ENCODE measurements at places on chromosomes 7 and 10.

DNA sequence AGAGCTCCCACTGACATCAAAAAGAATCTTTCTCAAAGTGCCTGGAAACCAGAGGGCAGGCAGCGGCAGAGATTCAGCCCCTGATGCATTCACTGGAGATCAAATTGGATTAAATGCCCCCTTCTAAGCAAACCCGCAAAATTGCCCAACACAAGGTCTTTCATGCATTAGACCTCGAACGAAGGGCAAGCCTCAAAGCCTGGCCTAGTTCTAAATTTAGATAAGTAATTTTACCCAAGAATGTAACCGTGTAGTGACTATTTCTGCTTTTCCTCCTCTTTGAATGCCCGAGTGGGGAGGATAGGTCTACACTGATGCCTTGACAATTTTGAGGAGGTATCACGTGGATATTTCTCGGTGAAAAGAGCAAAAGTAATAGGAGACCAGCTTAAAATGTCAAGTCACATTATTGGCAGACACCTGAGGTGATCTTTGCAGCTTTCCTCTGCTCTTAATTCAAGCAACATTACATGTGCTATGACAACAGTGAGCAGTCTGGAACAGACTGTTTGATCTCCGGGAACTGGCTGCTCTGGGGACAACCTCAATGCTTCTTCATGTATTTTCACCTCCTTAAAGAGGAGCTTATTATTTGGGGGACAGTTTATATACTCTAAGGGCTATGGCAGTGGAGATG lies 1263.5 kb upstream of the AUTS2 start:
- DNase-seq = no peak

- no peak for DNase-seq
These were observed 42.4 kb downstream of the CCNY start for GRCh38 chr10:35378541-35379210.

DNA sequence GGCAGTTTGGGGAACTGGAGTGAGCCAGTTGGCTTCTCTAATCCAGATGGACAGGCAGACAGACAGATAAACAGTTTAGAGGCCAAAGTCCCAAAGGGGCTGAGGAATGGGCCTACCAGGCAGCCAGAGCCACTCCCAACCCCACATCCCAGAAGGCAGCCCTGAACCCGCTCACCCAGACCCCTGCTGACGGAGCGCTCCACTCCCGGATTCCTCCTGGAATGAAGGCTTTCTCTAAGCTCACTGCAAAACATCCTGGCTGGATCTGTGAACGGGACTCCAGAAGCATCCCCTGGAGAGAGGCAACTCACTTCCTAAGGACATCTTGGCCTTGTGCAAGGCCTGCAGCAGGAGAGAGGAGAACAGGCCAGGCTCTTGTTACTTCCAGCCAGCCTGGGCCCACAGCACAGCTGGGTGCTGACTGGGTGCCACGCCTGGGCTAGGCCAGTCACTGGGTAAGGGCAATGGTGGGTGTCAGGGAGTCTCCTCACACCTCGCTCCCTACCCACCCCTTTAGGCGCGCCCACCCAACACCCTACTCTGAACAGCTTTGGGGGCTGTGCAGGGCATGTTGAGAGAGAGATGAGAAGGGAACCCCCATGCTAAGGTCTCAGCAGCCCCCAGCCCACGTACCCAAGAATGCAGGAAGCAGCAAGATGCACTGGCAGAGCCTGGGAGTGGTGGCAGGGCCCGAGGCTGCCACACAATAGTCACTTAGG lies 168.6 kb upstream of the ZMIZ1 start:
- peak; percentile 83 for DNase-seq

- DNase-seq = no peak
These were observed 56.8 kb downstream of the ZNF438 start for GRCh38 chr10:30974773-30975415.

DNA sequence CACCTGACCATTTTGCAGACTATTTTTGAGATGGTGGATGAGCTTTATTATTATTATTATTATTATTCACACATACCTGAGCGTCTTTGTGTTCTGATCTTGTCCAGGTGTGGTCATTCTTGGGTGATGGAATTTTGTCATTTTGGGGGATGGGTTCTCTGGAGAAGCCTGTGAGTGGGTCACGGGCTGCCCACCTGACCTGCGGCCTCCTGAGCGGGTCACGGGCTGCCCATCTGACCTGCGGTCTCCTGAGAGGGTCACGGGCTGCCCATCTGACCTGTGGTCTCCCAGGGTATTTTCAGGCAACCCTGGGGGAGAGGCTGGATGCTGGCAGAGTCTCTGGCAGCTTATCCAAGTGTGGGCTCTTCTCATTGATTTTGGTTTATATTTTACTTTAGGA lies 7.3 kb downstream of the SCART1 start:
- DNase-seq = no peak

- no peak for DNase-seq
These were observed 9.4 kb downstream of the ACSL5 start for GRCh38 chr10:112383325-112383724.

GRCh38 chr7:50140688-50141087 lies 47.6 kb upstream of the ZPBP start:
- no peak for DNase-seq

- DNase-seq = no peak
These were observed 120.0 kb downstream of the LYZL1 start for GRCh38 chr10:29408847-29409240.

GRCh38 chr7:91187061-91187460 lies 77.2 kb upstream of the FZD1 start:
- no peak for DNase-seq

GRCh38 chr10:114877301-114877644 lies 55.7 kb downstream of the FHIP2A start:
- no peak for DNase-seq

- DNase-seq = no peak
These were observed 250.1 kb upstream of the MBL2 start for GRCh38 chr10:53022611-53023088.

- DNase-seq = no peak
These were observed 69.6 kb upstream of the HDAC9 start for GRCh38 chr7:18425838-18426445.

- no peak for DNase-seq
These were observed 116.3 kb downstream of the RNLS start for GRCh38 chr10:88466786-88467185.

DNA sequence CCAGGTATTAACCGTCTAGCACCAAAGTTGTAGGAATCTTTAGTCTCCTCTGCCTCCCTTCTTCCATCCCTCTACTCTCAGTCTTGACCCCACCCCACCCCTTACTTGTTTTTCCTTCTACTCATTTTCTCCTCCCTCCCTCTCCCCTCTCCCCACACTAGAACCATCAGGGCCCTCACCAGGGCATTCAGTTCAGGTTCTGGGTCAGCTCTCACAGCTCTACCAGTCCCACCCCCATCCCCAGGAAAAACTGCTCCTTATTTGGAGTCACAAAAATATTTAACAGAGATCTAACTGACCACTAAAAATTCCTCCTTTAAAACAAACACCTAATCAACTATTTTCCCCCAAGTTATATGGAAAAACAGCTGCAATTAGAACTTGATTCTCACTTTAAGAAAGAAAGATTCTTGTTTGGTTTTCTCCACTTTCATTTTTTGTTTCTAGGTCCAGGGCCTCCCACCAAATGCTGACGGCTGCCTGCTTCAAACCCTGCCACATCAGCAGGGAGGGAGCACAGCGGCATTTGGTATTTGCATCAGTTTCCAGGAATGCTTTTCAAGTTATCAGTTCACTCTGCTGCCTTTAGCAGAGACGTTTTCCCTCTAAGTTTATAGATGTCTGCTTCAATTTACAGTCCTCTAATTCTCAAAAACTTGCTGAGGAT lies 2.8 kb upstream of the COL1A2 start:
- DNase-seq = no peak

DNA sequence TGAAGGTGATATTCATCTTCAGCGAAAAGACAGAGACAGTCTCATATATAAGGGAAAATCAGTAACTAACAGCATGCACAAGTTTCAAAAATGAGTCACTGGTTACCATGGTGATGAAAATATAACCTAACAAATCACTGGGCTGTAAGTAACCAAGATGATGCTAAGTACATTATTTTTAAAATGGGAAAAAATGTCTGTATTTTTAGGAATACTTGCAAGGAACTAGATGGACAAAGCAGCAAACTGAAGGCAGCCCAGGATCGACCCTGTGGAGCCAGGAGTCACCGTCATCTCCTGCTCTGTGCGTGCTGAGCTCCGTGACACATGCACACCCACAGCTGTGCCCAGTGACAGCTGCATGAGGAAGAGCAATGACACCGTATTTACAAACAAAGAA lies 137.3 kb downstream of the ELMO1 start:
- no peak for DNase-seq

DNA sequence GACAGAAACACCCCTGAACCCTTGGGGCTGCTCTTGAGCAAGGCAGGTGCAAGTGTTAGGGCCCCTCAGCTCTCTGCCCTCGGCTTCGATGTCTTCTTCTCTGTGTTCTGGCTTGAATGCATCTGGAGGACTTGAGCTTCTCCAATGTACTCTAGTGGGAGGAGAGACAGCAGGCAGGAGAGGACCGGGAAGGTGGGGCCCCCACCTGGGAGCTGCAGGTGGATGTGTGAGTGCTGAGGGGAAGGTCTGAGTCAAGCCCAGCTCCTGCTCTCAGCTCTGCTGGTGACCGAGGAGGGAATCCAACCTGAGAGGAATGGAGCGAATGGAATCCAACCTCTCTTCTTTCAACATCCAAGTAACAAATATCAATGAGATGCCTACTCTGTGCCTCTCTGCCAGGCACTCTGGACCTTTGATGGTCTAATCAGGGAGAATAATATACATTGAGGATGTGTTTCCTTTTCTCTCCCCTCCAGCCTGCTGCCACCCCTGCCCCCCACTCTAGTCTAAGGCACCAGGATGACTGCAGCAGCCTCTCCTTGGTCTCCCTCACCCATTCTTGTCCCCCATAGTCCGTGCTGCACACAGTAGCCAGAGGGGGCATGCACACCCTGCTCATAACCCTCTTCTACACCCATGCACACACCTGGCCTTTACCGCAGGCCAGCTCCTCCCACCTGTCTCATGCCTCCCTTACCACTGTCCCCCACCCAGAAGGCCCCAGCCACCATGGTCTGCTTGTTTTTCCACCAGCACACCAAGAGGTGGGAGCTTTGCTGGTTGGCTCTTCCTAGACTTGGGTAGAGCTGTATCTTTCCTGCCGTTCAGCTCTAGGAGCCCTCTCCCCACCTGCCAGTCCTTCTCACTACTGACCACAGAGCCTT lies 13.6 kb downstream of the TBATA start:
- DNase-seq = no peak

DNA sequence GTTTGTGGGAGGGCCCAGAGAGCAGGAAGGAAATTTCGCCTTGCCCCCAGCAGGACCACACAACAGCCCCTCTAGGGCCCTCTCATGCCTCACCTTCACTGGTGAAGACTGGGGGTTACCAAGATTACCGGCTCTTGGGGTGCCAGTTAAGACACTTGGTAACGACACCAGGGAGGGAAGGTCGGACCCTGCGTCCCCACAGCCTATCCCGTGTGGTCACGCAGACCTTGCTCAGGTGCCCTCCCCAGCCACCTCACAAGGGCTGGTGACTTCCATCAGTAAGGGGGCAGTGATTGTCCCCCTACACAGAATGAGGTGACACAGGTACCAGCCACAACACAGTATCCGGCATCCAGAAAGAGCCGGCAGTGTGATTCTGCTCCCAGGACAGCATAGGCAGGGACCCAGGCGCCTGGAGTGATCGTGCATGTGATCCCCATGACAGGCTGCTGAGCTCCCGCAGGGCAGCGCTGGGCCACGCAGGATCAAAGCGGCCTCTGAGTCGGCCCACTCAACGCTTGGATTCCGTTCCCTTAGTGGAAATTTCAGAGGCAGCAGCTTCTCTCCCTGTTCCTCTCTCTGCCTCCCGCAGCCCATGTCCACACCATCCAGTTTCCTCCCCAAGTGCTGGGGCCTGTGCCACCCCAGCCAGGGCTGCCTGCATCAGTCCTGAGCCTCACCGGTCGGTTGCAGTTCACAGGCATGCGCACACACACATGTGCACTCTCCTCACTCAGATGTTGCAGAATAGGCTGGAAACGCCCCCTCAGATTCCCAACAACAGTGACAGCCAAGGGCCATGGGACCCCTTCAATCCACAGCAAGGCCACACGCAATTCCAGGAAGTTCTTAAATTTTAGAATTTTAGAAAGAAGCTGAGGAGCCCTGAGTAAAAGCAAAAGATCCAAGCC lies 35.8 kb downstream of the CAMK2B start:
- peak; percentile 46 for DNase-seq

GRCh38 chr10:42476101-42476500 lies 162.3 kb downstream of the ZNF33B start:
- no peak for DNase-seq

- no peak for DNase-seq
These were observed 11.0 kb downstream of the RASGEF1A start for GRCh38 chr10:43255634-43256431.

GRCh38 chr7:36736090-36736898 lies 12.0 kb upstream of the AOAH start:
- DNase-seq = no peak

DNA sequence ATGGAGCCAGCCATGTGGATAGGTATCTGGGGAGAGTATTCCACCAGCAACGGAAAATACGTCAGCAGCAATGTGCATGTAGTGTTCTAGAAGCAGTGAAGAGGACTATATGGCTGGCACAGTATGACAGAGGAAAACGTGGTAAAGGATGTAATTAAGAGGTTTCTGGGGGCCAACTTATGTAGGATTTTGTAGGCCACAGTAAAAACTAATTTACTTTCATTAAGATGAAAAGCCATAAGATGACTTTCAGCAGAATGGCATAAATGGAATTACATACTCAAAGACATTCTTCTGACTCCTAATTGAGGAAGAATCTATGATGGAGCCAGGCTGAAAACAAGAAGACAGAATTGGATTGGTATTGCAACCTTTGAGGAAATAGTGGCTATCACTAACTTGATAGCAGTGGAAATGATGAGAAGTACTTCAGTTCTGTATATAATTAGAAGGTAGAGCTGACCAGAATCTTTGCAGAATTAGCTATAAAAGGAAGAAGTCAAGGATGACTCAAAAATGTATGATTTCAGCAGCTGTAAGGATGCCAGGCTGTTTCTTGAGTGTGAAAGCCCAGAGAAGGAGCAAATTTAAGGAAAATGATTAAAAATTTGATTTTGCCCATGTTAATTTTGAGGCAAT lies 156.7 kb downstream of the MBL2 start:
- no peak for DNase-seq

DNA sequence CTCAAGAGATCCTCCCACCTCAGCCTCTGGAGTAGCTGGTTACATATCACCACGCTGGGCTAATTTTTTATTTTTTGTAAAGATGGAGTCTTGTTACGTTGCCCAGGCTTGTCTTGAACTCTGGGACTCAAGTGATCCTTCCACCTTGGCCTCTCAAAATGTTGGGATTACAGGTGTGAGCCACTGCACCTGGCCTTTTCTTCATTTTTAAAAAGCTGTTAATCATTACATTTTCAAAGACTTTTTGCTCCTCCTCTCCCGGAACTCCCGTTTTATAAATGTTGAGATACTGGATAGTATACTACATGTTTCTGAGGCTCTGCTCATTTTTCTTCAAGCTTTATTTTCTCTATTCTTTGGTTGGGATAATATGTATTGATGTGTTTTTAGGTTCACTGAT lies 16.4 kb downstream of the AOAH start:
- no peak for DNase-seq

- DNase-seq = no peak
These were observed 136.1 kb downstream of the NEURL1 start for GRCh38 chr10:103629581-103629980.

Measured in sigmoid colon (tissue), 7 donors.